ENCODE measurements at places on chromosomes 4 and X.
A peak's percentile ranks its signal among the peaks of the same experiment; 100 is the strongest.

- no peak for DNase-seq
These were observed 56.0 kb downstream of the UGT8 start for GRCh38 chr4:114654592-114654991.

GRCh38 chrX:30935985-30936384 is 46.9 kb upstream of the TAB3 start:
- DNase-seq: no peak

DNA sequence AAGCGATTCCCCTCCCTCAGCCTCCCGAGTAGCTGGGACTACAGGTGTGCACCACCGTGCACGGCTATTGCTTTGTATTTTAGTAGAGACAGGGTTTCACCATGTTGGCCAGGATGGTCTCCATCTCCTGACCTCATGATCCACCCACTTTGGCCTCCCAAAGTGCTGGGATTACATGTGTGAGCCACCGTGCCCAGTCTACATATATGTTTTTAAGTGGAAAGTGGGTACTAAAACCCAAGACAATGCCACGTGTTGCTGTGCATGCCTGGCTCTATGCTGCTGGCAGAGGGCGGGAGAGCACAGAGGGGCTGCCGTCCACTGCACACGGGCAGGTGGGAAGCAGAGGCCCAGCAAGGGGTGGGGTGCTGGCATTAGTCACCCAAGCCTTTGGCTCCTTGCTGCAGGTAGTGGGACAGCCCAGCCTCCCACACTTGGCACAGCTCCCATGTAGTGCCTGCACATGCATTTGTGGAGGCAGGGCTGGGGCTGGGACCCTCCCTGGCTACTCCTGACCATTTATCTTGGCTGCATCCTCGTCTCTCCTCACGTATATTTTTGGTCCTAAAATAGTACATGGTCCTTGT is 3.5 kb downstream of the EMD start:
- DNase-seq: no peak

- DNase-seq: no peak
These were observed 19.0 kb downstream of the SLC2A9 start for GRCh38 chr4:10002278-10002677.

GRCh38 chr4:174122705-174123104 is 160.8 kb downstream of the FBXO8 start:
- no peak for DNase-seq

- peak; percentile 51 for DNase-seq
These were observed 19.7 kb upstream of the PRPS2 start for GRCh38 chrX:12771445-12772069.

GRCh38 chr4:118935819-118936218 is 47.2 kb downstream of the SYNPO2 start:
- DNase-seq: no peak

- no peak for DNase-seq
These were observed 6.3 kb downstream of the AWAT1 start for GRCh38 chrX:70240751-70241150.

- no peak for DNase-seq
These were observed 24.9 kb downstream of the AR start for GRCh38 chrX:67568769-67569168.

DNA sequence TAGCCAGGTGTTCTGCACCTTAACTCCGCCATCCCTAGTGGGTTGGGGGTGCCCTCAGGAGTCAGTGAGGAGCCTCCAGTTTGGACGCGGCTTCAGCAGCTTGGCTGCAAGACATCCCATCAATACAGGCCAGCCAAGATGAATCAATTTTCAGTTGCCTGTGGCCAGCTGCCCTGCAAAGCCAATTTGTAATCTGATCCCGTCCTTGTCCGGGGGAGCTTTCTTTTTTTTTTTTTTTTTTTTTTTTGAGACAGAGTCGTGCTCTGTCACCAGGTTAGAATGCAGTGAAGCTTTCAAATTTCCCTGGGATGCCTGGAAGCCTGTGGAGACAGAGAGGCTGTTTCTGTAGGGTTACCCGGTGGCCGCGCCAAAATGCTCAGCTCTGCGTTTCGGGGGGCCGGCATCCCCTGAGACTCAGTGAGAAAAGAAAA is 192.5 kb downstream of the ASMT start:
- DNase-seq: no peak

- DNase-seq: no peak
These were observed 89.5 kb downstream of the ADRA2C start for GRCh38 chr4:3855646-3856045.

DNA sequence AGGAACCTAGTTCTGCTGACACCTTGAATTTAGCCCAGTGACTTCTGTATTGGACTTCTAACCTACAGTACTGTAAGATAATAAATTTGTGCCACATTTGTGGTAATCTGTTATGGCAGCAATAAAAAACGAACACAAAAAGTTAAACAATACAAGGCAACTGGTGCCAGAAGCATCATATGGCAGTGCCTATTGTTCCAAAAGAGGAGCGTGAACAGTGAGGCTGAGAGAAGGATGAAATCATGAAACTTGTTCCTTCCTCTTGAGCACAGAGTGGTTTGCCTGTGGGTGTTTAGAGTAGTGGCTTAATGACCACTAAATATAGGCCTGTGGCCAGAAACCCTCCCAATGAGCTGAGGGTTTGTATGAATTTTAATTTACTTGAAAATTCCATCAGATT is 69.7 kb upstream of the PGRMC2 start:
- no peak for DNase-seq

GRCh38 chrX:107677909-107678308 is 49.6 kb downstream of the PRPS1 start:
- no peak for DNase-seq

GRCh38 chr4:174592985-174593335 is 70.7 kb upstream of the HPGD start:
- no peak for DNase-seq

Data from stimulated activated CD8-positive, alpha-beta memory T cell treated with anti-CD3 and anti-CD28 coated beads, Interleukin-7, amount 100 ng/mL, for 4 hours (primary cell).